HT-29 (cell line): ENCODE measurements at places on chromosomes 3 and 15.

GRCh38 chr3:186821429-186822387 is 15.4 kb upstream of the RFC4 start:
- peak; percentile 64 for DNase-seq

DNA sequence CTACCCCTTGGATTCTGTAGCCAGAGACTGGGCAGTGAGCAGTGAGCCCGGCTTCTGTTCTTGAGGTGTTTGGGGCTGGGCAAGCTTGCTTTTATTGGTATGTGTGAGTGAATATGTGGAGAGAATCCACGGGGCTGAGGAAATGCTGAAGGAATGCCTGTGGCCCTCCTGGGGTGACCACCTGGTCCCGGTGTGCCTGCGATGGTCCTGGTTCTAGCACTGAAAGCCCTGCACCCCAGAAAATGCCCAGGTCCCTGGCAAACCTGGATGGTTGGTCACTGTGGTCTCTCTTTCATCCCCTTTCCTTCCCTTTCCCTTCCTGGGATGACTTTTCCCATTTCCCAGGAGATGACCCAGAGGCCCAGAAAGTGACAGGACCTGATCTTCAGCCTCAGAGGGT is 4.2 kb downstream of the ZBTB47 start:
- no peak for DNase-seq

- peak; percentile 98 for DNase-seq
These were observed 78.2 kb downstream of the CCNL1 start for GRCh38 chr3:157081626-157082210.

GRCh38 chr15:57133127-57133968 is 214.9 kb downstream of the TCF12 start:
- DNase-seq, result no peak

DNA sequence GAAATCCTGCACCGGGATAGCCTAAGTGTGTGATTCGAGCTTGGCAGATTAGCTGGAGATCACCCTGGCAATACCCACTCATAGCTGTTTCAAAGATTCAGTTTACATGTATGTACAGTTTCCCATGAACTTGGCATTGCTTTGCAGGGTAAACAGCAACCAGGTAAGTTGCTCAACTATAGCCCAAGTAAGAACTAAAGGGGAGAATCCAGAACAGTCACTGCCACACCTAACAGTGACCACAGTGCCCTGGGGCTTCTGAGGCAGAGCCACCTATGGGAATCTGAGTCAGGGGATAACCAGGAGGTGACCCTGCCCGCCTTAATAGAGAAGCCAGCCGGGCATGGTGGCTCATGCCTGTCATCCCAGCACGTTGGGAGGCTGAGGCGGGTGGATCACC is 15.9 kb downstream of the CDAN1 start:
- no peak for DNase-seq

DNA sequence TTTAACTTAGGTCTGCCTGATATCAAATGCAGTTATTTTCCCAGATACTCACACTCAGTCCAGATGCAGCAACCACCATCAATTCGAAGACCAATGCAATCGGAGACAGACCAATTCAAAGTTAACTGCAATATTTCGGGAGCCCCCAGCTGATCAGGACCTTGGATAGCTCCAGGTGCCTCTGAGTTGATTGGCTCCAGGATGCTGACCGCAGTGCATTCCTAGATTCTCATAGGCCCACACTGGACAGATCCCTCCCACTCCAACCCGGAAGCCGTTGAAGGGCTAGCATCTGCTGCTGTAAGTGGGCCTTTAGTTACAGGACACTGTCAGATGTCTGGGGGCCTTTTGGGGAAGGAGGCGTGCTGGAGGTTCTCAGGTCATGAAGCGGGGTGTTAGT is 89.5 kb upstream of the ATP2B2 start:
- DNase-seq, result peak; percentile 52

DNA sequence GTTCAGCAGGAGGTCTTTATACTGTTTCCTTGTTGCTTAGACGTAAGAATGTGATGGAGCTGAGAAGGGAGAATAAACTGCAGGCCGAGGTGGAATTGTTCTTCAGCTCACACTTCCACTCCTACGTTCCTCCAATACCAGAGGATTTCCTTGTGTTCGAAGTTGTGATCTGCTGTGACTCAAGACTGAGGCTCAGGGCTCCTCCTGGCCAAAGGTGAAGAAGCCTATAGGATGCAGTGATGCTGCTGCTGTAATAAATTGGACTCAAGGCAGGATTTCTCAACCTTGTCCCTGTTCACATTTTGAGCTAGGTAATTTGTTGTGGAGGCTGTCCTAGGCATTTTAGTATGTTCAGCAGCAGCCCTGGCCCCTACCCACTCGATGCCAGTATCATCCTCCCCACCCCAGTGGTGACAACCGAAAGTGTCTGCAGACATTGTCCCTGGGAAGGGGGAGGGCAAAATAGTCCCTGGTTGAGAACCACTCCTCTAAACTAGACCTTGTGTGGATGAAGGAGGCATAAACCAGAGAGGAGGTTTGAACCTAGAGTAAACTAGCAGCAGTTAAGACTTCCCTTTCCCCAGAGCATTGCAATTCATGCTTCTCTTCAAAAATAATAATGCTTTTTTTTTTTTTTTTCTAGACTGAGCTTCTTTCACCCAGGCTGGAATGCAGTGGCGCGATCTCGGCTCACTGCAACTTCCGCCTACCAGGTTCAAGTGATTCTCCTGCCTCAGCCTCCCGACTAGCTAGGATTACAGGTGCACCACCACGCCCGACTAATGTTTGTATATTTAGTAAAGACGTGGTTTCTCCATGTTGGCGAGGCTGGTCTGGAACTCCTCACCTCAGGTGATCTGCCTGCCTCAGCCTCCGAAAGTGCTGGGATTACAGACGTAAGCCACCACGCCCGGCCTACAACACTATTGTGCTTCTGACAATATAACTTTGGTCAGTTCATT is 11.1 kb downstream of the RAP2B start:
- DNase-seq, result no peak

DNA sequence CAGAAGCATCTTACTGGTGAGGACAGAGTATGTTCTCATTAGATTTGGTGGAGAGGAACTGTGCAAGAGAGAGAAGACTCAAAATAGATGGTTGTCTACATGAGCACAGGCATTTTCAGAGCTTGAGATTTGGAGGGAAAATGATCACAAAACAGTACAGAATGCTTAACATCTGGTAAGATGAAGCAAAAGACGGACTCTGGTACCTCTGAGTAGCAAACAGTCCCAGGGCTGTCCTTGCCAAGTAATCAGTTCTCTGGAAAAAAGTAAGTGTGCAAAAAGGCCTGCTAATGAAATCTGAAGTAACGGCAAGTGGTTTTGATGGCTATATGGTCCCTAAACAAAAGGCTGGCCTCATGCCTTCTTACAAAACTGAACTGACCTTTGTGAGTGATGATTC is 414.2 kb downstream of the CNTN4 start:
- no peak for DNase-seq

GRCh38 chr15:52121006-52121405 is 8.4 kb upstream of the BCL2L10 start:
- DNase-seq, result no peak

GRCh38 chr3:53353202-53353601 is 5.9 kb upstream of the DCP1A start:
- no peak for DNase-seq

GRCh38 chr3:156978481-156978961 is 152.4 kb downstream of the LEKR1 start:
- no peak for DNase-seq

DNA sequence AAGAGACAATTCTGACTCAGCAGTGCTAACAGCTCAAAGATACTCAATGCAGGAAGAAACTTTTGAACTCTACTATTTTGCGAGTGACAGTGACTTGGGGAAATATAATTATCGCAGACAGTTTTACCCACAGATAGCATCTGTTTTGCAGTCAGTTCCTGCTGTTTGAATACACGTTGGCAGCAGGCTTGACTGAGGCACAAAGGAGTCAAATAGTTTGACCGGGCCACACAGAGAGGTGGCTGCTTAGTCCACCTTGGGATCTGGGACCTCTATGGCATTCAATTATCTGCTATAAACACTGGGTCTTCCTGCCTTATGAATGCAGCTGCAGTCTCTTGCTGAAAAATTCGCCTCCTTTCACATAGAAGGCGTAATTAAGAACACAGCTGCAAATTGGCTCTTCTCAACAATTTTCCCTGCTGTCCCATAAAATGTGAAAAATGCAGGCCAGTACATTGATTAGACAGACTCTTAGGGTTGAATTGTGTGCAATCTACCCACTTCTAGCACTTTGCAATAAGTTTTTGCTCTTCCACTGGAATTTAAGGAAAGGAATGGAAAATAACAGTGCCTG is 56.5 kb downstream of the OTOL1 start:
- DNase-seq, result no peak

DNA sequence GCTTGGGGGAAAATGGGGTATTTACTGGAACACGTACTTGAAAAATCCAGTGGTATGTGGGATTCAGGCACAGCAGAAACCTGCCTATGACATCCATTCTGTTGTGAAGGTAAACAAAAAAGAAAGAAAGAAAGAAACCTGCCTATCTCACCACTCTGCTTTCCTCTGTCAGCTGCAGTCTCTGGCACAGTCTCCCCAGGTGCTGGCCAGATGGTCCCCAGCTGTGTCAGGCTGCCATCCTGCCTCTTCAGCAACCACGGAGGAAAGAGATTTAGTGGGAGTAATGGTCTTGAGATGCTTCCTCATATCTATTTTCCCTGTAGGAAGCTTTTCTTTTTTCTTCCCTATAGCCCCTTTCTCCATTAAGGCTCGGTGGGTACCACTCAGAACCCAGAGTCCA is 2.5 kb upstream of the PXYLP1 start:
- DNase-seq, result no peak

GRCh38 chr15:38810686-38811085 is 246.1 kb upstream of the RASGRP1 start:
- DNase-seq, result no peak

DNA sequence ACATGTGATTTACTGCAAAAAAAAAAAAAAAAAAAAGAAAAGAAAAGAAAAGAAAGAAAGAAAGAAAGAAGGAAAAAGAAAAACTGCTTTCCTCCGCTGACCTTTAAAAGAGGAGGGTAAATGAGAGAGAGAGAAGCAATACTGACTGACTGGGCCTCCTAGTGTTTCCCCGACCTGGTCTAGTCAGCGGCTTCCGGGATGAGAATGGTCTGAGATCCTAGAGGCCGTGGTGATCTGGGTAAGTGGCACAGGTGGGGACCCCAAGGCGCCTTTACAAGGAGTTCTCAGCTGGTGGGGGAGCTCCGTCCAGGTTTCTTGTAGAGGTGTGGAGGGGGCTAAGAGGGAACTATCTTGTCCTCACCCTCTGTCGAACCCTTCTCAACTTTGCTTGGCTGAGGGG is 223.1 kb downstream of the MEIS2 start:
- DNase-seq, result no peak

DNA sequence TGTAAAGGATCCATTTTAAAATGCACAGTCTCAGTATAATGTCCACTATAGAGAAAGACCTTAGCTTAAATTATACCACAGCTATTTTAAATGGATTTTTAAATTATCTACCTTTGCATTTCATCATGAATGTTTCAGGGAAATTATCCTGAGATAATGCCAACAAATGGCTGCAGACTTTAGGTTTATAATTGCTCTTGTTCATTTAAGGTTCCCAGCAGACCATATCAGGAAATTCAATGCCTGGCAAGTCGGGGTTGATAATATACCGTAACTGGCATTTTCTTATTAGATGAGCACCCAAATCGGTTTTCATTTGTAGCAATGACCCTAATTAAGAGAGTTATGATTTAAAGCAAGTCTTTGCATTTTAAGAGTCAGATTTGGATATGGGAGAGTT is 227.1 kb upstream of the ARRDC4 start:
- no peak for DNase-seq

GRCh38 chr3:14507757-14508504 is 32.2 kb downstream of the GRIP2 start:
- no peak for DNase-seq

DNA sequence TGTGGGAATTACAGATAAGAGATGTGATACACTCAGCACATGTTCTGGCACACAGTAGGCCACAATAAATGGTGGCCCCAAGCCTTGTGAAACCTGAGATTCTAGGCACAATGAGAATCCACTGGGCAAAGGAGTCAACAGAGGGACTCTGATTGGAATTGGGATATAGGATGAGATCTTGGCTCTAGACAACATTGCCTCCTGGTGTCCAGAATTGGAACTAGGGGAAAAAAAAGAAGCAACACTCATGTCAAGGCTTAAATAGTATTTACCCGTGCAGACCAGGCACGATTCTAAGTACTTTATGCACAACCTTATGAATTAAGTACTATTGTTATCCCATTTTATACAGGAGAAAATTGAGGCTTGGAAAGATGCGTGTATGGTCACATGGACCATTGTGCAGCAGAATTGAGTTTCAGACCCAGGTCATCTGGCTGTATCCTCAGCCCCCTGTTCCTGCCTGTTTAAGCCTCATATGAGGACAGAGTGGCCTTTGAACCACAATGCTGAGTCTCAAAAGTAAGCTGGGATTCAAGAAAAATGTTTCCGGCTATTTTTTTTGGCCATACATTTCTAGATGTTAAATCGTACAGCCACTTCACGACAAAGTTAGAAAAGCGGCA is 124.8 kb downstream of the SV2B start:
- peak; percentile 77 for DNase-seq

- no peak for DNase-seq
These were observed 15.8 kb upstream of the KBTBD12 start for GRCh38 chr3:127899200-127899599.

DNA sequence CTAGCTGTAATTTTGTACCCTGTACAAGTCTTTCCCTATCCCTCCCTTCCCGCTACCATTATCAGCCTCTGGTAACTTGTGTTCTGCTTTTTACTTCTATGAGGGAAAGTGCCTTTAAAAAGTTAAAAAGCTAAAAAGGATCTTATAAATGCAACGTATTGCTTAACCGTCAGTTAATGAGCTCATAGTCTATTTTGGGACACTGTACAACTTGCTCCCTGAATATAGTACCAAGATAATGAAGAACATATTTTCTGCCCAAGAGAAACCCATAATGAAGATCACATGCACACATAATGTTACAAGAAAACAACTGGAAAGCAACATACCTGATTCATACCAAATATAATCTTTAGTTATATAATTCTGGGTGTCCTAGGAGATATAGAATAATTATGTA is 22.6 kb downstream of the ZIC1 start:
- no peak for DNase-seq

GRCh38 chr3:43221076-43221475 is 65.3 kb upstream of the SNRK start:
- DNase-seq, result no peak

DNA sequence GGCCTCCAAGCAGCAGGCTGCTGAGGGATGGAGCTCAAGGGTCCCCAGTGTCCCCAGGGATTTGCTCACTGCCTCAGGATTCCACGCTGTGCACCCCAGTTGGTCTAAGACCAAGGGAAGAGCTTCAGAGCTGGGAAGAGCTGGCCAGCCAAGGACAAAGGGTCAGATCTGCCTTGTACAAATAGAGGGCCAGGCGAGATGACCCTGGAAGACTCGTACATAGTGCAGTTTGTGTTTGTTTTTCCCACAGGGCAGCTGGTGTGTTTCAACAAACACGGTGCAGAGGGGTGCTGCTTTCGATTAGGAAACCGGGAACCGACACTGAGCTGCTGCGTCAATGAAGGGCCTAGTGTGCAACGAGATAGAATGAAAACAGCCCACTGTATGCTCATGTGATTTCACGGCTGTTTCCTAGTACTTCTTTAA is 56.1 kb upstream of the TRPM1 start:
- no peak for DNase-seq

GRCh38 chr3:124512881-124513609 is 217.2 kb upstream of the UMPS start:
- peak; percentile 53 for DNase-seq
